ENCODE measurements at places on chromosomes 3 and 15.

DNA sequence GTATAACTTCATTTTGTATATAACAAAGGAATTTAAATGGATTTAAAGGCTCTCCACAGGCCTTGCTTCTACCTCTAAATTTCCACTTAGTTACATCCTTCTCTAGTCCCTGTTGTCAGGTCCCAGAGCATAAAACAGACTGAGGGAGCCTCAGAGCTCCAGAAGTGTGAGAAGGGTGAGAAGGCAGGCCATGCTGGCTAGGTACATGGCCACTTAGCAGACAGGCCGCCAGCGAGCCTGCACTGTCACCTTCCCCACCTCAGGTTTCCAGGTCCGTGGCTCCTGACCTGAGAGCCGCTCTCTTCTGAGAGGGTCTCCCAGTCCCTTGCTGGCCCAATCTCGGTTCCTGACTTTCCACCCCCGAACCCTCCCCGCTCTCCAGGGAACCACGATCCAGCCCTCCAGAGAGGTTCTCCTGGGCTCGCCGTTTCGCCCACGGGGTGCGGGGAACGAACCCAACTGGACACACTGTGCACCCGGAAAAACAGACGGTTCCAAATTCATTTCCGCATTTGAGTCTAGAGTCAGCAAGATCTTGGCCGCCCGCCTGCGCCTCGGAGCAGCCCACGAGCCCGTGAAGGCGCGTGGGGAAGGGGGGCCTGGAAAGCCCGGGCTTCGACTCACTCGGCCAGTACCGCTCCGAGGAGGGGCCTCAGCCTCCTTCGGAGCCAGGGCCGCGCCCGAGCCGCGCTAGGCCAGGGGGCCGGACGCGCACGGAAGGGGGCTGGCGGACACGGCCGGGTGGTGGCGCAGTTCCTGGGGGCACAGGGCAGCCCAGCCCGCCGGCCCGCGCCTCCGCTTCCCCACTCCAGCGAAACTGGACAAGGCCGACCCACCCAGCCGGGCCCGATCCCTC lies 16.7 kb upstream of the SOX2 start:
- no peak for DNase-seq

DNA sequence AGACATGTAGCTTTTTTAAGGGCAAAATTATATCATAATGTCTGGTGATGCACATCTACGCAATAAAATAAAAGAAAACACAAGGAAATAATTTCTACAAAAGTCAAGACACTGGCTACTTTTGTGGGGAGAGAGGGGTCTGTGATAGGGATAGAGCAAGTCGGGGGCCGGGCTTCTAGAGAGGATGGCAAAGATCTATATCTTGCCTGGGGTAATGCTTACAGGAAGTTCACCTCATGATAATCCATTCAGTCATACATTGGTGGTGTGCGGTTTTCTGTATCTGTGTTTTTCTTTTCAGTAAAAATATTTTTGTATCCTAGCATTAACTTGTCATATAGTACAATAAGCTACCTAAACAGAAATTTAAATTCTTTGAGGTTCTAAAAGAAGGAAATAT lies 178.8 kb downstream of the ARRDC4 start:
- DNase-seq, result no peak

DNA sequence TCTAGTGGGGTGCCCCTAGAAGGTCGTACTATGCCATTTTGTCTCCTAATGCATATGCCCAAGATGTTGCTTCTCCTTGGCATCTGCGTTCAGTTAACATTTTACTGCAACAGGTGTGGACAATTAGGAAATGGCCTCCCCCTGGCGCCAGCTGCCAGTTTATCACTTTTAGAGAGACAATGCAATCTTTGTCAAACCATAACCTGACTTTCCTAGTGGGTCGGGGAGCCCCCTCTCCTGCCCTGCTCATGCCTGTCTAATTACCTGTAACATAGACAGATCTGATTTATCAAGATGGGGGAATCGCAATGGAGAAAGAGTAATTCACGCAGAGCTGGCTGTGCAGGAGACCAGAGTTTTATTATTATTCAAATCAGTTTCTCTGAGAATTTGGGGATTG lies 353.7 kb upstream of the SGO1 start:
- DNase-seq, result no peak

- no peak for DNase-seq
These were observed 20.1 kb downstream of the DLEC1 start for GRCh38 chr3:38059148-38059547.

DNA sequence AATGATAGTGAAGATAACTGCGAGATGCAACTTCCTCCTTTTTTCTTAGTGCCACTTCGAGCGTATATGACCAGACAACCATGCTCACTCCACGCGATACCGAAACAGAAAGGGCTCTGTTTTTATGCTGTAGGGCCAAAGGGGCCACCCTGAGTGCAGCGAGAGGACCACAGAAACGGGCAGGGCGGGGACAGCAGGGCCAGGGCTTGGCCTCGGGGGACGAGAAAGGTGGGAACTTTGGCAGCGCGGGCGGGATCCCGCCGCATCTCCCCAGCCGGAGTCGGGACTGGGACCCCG lies 483 bp downstream of the VPS13C start:
- peak; percentile 52 for DNase-seq

GRCh38 chr3:43180027-43180426 lies 74.1 kb upstream of the POMGNT2 start:
- DNase-seq, result no peak

GRCh38 chr3:178097576-178097975 lies 438.7 kb upstream of the KCNMB2 start:
- no peak for DNase-seq
